ENCODE measurements at places on chromosomes 4 and X.

DNA sequence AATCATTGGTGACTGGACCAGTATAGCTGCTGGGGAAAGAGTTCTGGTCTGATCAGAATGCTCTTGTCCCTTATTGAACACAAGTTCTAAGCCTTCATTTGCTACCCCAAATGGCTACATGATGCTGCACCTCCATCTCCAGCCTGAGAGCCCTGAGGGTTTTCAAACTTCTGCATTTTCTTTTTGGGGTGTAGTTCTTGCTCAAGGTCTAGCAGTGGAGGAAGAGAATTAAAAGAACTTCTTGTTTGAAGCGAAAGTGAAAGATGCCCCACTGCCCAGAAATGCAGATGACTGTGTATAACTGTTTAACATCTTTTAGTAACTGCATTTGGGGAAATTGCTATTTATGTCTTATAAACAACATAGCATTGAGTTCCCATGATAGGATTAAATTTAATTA is 38.5 kb downstream of the LAMTOR3 start:
- DNase-seq, result no peak

- no peak for DNase-seq
These were observed 13.2 kb upstream of the KCNE5 start for GRCh38 chrX:109638158-109638557.

DNA sequence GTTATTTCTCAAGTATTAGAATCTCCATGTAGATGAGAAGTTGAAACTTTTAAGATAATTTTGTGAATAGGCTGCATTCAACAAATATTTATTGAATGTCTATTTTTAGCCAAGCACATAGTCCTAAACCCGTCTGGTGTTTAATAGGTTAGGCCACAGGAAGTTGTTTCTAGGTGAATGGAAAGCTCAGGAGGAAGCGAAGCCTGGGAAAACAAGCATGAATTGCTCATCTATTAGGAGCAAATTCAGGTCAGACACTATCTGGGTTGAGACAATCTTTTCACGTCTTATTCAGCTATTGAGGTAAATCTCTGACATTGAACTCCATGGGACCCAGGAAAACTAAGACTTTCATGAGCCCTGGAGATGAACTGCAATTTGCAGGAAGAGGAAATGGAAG is 43.1 kb upstream of the FREM3 start:
- DNase-seq, result no peak

GRCh38 chr4:90281541-90282355 is 154.6 kb downstream of the CCSER1 start:
- DNase-seq, result no peak

DNA sequence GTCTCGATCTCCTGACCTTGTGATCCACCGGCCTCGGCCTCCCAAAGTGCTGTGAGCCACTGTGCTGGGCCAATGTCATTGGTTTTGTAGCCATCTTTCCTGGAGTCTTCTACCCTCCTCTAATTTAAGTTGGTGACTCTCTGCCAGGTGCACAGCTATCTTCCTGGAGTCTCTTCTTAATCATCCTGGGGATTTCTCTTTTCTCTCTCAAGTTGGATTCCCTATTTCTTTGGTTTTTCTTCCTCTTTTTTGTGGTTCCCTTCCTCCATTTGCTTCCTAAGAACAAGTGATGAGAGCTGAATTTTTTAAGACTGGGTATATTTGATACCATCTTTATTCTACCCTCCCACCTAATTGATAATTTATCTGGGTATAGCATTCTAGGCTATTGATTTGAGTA is 113.8 kb downstream of the SYNPO2 start:
- no peak for DNase-seq

DNA sequence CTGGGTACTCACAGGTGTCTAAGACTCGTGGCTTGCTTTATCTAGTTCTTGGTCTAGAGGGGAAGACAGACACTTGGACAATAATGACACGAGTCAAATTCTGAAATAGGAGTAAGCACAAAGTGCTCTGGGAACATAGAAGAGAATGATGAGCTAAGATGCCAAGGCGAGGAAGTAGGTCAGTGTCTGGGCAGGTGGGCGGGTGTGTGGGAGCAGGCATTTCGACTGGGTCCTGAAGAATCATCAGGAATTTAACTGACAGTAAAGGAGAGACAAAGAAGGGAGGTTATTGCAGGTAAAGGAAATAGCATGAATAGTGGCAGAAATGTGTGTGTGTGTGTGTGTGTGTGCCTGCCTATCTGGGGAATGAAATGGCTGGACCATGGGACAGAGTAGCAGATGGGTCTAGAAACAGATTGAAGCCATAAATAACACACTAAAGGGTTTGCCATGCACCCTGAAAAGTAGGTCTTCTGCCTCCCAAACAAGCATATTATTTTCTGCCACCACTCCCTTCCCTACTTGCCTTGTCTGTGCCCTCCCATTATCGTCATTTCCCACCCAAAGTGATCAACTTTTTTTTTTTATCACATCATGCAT is 58.4 kb upstream of the SLC25A43 start:
- no peak for DNase-seq

DNA sequence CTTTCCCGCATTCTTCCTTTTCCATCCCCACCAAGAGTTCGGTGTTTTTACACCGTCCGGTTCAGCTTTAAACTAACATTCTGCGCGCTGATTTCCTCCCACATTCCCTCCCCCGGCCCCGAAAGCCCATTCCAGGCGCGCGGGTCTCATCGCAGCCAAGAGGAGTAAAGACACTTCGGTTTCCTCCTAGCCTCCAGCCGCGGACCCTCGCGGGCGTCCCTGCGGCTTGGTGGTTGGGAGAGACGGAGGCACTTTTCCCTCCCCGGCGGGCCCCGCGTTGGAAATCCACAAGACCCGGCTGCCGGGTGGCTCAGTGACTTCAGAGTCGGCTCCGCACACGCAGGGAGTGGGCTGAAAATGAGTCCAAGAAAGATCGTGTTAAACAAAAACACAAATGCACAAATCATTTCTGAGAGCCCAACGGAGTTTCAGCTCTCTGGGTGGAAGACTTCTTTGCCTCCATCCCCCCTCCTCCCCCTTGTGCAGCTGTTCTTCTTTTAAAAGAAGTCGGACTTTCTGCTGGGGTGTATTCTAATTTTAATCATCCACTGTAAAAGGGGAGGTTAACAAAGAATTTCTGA is 2.0 kb upstream of the ARX start:
- no peak for DNase-seq

DNA sequence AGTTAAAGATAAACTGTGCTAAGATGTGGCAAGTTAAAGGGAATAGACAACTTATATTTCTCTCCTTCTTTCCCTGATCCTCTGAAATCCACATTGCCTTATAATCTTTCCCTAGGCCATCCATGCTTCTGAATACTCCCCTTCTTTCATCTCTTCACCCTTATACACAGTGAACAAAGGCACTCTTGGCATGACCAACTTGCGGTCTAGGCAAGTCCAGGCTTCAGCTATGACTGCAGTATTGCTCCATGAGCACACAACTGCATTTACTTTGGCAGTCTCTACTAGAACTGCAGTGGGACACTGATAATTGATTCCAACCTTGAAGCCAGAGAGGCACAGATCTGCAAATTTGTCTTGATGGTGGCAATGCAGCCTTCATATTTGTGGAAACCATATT is 24.2 kb upstream of the UBA6 start:
- DNase-seq, result no peak

- DNase-seq, result no peak
These were observed 39.0 kb downstream of the STX18 start for GRCh38 chr4:4502694-4503311.

DNA sequence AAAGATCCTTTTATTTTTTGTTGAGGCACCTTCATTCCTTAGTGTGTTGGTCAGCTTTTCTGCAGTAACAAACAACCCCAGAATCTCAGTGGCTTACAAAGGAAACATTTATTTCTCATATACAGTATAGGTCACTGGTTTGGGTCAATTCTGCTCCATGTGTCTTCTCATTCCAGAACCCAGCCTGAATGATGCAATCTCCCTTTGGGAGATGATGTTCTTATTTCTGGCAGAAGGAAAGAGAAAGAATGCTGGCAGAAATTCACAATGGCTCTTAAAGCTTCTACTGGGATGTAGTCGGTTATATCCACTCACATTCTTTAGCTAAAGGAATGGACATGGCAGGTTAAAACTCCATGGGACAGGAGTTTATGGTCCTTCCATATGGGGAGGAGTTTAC is 42.3 kb downstream of the IDS start:
- no peak for DNase-seq

DNA sequence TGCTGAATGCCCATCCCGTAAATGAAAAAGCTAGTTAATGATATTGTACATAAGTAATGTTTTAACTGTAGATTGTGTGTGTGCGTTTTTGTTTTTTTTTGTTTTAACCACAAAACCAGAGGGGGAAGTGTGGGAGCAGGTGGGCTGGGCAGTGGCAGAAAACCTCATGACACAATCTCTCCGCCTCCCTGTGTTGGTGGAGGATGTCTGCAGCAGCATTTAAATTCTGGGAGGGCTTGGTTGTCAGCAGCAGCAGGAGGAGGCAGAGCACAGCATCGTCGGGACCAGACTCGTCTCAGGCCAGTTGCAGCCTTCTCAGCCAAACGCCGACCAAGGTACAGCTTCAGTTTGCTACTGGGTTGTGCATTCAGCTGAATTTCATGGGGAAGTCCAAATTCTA is at the start of gene SPP1:
TSS of gene SPP1 (plus strand) at position 249 of the 400 bp plus-strand sequence. CDS start 1,182 bp downstream, outside the sequence.
- DNase-seq, result no peak

DNA sequence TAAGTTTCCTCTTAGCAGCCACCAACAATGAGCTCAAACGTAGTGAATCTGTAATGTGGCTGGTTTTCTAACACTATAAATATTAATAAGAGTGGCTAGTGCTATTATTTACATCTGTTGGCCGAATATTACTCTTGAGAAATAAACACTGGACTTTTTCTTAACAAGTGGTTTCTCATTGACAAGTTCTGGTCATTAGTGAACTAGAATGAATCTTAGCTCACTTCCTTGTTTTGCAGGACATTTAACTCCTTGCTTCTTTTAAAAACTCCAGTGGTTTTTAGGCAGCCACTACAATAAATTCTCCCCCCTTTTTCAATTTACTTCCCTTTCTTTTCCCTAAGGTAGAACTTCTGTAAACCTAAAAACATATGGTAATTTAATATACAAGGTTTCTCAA is 177.2 kb downstream of the ARAP2 start:
- DNase-seq, result no peak

GRCh38 chrX:129193357-129193756 is 329.9 kb downstream of the SMARCA1 start:
- no peak for DNase-seq

GRCh38 chr4:153955327-153955726 is 166.4 kb upstream of the SFRP2 start:
- DNase-seq, result no peak

- no peak for DNase-seq
These were observed 301.9 kb downstream of the BMPR1B start for GRCh38 chr4:95059663-95060062.

GRCh38 chrX:150509703-150510102 is 58.7 kb upstream of the MTM1 start:
- DNase-seq, result no peak

DNA sequence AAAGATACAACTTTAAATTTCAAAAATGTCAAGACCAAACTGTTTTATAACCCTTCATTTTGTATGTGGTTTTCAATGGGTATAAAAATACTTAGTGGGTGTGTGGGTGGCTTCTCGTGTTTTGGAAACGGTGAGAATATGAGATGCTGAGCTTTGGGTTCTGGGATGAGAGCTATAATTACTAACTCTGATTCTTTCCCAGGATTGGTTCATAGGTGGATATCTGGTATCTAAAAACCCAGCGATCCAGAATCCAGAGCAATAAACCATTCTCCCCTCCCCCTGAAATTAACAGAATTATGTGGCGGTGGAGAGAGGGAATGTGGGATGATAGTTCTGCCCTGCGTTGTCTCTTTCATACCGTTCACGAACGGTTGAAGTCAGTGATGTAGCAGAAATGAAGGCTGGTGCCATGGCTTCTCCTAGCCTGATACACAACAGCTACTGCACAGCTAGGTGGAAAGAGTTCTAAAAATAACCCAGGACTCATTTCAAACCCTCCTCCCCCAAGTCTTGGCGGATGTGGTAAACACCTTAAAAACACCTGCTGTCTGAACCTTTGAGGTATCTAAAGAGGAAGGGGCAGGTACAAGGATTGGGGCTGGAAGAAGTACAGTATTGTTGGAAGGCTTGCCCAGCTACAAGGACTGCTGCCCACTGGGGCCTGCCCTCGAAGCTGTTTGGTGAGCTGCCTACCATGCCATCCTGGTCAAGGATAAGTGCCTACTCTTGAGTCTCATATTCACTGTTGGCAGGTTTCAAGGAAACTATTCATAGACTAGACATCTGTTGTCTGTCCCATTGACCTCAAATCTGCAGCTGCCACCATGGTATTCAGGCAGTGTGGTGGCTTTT is 44.5 kb downstream of the SEPTIN11 start:
- no peak for DNase-seq

DNA sequence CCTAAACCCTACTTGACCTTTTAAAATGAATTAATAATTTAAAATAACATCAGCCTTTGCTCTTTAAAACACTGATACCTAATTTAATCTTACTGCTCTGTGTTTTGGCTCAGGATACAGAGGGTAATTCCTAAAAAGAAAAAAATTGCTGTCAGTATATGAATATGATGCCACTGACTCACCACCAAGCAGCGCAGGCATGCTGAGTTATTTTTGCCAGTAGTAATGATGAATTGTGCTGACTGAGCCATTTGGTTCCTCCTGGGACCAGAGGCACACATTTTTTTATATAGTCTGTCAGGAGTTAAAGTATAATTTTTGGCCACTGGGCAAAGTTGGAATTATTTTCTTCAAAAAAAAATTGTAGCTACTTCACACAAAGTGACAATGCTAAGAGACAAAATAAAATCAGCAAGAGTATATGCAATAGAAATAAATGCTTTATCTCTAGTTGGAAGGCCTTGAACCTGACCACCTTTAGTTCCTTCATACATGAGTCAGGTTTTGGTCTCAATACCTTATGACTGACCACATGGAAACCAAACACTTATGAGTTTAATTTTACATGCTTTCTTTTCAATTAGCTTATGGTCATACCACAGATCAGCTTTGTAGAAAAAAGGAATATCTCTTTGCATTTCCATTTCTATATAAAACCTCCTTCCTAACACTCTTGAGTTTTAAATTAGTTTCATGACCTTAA is 115.1 kb downstream of the PPP3CA start:
- DNase-seq, result no peak

DNA sequence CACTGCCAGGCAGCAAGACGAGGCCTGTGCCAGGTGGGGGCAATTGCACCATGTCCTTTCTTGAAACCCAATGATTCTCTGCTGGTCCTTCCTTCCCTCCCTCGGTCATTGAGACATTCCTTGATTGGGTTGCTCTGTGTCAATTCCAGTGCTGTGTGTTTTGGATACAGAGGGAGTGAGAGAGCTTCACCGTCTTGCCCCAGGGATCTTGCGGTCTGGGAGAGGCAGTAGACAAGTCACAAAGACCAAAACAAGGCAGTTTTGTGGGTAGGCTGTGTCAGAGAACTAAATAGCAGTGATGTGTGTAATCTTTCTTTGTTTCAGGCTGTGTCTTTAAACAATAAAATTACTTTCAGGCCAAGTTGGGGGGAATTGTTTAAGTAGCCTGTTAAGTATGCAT is 38.8 kb upstream of the TADA2B start:
- no peak for DNase-seq

GRCh38 chrX:17459661-17460060 is 84.7 kb downstream of the NHS start:
- no peak for DNase-seq

- DNase-seq, result no peak
These were observed 28.0 kb upstream of the NSUN7 start for GRCh38 chr4:40721730-40722171.
